Stimulated activated CD8-positive, alpha-beta memory T cell treated with anti-CD3 and anti-CD28 coated beads, Interleukin-15, amount 100 ng/mL, for 48 hours (primary cell): ENCODE measurements at places on chromosomes 3 and 15.

GRCh38 chr3:13594991-13595421 lies 46.1 kb downstream of the FBLN2 start:
- DNase-seq, result no peak

- DNase-seq, result no peak
These were observed 54.7 kb downstream of the FAM98B start for GRCh38 chr15:38508647-38509046.

GRCh38 chr3:143389388-143389787 lies 269.8 kb downstream of the CHST2 start:
- no peak for DNase-seq

DNA sequence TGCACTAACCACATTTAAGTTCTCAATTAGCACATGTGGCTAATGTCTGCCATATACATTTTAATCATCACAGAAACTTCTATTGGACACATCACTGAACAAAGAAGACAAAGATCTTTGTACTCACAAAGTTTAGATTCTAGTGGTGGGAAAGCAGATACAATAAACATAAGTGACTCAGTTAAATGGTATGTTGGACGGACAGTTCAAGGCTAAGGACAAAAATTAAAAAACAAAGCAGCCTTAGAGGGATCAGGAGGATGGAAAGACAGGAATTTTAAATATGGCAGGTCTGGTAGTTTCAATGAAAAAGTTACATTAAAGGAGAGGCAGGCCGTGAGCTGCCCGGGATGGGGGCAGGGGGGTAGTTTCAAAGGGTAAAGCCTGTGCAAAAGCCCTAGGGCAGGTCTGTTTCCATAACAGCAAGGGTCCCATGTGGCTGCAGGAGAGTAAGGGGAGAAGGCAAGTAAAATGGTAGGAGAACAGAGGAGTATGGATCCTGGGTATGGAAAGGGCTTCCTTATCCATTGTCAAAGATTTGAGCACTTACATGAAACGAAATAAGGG lies 220.7 kb downstream of the FHIT start:
- DNase-seq, result no peak

DNA sequence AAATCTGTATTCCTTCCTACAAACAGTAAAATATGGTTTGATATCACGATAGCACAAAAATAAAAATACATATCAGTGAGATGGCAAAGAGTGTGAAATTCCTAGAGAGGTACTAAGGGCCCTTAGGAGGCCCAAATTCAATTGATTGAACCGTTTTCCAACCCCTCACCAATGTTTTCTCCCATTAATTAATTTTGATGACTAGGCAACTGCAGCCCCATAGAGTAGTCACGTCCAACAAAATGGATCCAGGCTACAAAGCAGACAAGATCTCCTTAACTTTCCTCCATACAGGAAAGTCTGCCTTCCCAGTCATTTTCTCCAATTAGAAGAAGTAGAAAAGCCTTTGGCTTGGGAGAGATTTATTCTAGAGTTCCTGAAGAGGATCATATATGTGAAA lies 193.9 kb downstream of the PLOD2 start:
- DNase-seq, result no peak

DNA sequence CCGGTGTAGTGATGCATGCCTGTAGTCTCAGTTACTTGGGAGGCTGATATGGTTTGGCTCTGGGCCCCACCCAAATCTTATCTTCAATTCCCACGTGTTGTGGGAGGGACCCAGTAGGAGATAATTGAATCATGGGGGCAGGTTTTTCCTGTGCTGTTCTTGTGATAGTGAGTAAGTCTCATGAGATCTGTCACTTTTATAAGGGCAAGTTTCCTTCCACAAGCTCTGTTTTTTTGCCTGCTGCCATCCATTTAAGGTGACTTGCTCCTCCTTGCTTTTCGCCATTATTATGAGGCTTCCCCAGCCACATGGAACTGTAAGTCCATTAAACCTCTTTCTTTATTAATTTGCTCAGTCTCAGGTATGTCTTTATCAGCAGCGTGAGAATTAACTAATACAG lies 566.7 kb upstream of the NECTIN3 start:
- no peak for DNase-seq
